ENCODE measurements at places on chromosomes 3 and 15.

- DNase-seq, result no peak
Measured at GRCh38 chr15:63322541-63322940, 45.1 kb downstream of the APH1B start.

GRCh38 chr3:102712896-102713295, 278.1 kb downstream of the ZPLD1 start:
- no peak for DNase-seq

DNA sequence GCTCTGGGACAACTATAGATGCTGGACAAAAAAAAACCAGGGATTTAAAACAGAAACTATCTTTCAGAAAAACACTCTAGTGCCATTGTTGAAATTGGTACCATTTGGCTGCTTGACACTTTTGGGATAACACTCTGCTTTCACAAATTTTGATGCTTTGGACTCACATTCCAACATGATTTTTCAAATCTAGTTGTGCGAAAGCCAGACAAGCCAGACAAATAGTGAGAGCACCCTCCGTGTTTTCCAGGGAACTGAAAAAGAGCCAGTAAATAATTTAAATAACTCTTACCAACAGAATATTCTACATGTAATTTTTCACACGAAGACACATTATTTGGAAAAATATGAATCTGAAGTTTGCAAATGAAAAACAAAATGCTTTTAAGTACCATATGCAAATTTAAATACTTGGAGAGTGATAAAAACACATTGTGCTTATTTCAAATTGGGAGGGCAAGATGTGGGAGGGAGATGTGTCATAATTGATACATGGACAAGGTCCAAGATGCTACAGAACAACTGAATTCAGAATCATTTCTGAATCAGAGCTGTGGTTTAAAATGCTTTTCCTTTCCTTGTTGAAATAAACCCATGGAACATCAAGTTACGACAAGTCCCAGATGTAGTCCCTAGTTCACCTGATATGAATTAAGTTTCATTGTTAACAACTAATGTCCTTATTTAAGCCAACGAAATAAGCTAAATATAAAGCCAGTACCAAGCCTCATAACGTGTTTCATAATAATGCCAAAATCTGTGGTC, 144.2 kb upstream of the SOX2 start:
- DNase-seq, result no peak

GRCh38 chr15:65088643-65089021, 12.1 kb downstream of the KBTBD13 start:
- no peak for DNase-seq

GRCh38 chr3:41188306-41188705, 11.0 kb upstream of the CTNNB1 start:
- DNase-seq, result no peak

DNA sequence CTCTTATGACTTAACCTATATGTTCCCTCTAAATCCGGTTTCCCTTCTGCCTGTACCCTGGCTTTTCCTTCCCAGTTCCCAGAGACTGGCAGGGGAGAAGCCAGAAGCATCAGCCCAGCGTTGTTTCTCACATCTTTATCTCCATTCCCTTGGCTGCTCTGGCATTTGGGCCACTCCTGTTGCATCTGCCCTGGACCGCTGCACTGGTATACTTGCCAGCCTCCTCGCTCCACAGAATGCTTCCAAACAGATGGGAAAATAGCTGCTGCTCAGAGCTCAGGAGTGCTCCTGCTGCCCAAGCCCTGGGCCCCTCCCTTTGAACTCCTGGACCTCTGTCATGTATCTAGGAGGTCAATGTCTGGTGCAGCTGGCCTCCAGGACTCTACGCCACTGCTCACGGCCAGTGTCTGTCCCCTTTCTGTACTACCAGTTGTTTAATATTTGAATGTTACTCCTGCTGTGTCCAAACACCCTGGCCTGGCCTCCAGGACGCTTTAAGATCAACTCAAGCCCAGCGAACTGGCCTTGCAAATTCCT, 6.8 kb downstream of the SPINT1 start:
- DNase-seq, result no peak

GRCh38 chr3:15948388-15948787, 150.6 kb upstream of the ANKRD28 start:
- no peak for DNase-seq

GRCh38 chr15:57549935-57550334, 41.8 kb upstream of the MYZAP start:
- DNase-seq, result no peak

DNA sequence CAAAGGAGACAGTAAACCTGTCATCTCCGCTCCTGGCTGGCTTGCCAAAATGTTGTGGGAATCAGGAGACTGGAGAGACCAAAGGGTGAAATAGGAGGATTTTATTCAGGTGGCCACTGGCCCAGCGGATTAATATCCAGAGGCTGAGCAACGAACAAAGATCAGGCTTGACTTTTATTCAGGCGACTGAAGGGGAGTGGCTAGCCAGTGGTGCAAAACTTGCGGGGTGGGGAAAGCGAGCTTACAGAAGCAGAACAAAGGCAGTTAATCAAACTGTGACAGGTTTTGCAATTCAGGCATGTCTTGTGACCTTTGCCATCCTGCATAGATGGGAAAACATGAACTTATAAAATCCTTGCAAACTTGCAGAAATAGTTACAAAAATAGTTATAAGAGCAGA, 19.8 kb upstream of the ACAD9 start:
- peak; percentile 72 for DNase-seq

GRCh38 chr15:63504979-63505841, 817 bp downstream of the USP3 start:
- DNase-seq, result no peak

GRCh38 chr3:116886202-116886893, 176.8 kb downstream of the TUSC7 start:
- DNase-seq, result no peak

DNA sequence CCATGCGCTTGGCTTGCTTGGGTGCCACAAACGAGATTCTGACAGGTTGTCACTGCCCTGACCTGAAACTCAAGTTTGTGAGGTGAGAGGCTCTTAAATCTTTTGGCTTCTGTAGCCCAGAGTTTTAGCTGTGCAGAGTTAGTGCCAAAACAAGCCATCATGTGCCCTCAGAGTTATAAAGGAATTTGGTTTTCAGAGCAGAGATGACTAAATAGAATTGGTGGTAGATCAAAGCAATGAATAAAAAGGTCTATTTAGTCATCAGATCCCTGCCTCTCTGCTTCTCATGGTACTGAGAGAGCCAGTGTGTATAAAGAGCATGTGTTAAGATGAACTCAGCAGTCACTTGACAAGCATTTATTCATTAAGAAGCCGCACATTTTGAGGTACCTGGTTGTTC, 207.5 kb upstream of the DPH6 start:
- DNase-seq, result no peak

DNA sequence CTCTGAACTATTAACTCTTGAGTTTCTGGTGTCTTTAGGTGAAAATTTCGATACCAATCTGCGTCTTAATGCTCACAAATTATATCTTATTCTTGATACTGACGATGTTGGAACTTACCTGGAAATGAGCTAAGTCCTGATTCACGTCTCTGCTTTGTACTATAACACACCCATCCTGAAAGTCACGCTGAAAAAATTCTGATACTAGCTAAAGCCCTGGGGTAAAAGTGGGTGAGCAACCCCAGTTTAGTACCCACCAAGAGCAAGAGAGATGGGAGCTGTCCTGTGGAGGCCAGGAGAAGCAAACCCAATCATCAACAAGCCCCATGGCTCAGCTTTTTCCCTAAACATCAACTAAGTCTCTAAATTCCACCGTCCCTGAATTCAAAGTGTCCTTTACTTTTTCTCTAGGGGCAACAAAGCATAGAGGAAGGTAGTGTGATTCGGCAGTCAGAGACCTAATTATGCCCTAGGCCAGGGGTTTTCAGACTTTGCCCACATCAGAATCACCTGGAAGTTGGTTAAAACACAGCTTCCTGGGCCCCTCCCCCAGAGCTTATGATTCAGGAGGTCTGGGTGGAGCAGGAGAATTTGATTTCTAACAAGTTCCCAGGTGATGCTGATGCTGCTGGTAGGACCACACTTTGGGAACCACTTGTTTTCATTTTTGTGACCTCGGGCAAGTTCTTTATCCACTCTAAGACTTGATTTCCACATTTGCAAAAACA, 90.2 kb downstream of the OSBPL10 start:
- no peak for DNase-seq

- no peak for DNase-seq
Measured at GRCh38 chr3:119937229-119937628, 155.3 kb downstream of the NR1I2 start.

DNA sequence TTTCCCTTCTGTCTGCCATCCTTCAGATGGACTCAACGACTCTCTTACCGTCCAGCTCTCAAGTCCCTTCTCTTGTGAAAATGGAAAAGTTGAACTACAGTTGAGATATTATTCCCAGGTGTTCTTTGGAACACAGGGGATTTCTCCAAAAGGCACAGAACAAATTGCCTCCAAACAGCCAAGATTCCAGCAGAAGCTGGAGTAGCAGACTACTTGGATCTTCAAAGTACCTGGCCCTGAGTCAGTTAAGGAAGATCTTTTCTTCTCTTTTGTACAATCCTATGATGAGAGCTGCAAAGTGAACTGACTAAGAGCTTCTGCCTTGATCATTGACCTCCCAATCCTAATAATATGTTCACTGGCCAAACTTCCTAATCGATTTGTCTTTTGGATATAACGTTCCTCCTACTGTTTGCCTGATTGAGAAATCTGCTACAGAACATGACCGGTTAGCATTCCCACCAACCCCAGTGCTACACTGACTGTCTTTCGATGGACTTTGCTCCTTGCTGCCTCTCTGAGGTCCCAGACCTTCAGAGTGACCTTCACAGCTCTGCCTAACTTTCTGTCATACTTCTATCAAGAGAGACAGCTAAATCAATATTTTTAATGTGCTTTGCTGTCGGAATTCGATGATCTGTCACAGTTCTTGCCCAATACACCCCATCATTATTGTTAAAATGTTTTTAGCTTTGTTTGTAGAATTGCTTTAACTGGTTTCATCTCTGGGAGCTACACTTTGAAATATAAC, 21.9 kb downstream of the PAQR9 start:
- DNase-seq, result no peak

DNA sequence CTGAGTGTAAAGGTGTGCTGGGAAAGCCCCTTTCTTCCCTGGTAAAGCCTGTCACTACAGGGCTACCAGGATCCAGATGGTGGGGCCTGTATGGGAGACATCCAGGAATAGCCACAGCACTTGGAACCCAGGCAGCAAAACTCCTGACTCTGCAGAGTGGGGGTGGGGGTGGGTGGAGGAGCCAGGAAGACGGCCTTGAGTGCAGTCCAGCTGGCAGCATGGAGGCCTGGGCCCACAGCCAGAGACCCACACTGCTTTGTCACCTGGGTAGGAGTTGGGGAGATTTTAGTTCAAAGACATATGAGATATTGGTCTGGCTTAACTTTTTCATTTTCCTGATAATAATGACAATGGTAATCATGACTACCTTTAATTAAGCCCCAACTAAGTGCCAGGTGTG, 116.7 kb upstream of the MRPS22 start:
- DNase-seq, result no peak

GRCh38 chr15:73965094-73965757, 26.9 kb downstream of the STOML1 start:
- no peak for DNase-seq

GRCh38 chr3:31495971-31496665, 36.6 kb upstream of the STT3B start:
- DNase-seq, result no peak

DNA sequence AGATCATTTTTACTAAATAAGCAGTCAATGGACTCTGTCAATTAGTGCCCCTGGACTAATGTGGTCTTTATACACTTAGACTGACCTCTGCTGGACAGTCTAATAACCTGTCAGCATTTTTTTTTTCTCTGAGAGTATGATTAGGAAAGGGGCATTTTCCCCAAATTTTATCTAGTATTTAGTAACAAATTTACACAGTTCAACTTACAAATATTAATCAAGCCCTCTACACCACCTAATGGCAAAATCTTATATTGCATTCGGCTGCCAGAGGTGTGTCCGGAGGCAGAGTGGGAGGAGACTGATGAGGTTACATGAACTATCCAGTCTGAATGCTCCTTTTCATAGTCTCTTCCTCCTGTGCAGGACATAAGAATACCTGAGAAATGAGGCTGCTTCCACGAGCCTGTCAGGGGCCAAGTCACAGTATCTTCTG, 36.0 kb upstream of the COLQ start:
- DNase-seq, result peak; percentile 78

- DNase-seq, result peak; percentile 3
Measured at GRCh38 chr3:132006605-132007204, 28.1 kb downstream of the CPNE4 start.

DNA sequence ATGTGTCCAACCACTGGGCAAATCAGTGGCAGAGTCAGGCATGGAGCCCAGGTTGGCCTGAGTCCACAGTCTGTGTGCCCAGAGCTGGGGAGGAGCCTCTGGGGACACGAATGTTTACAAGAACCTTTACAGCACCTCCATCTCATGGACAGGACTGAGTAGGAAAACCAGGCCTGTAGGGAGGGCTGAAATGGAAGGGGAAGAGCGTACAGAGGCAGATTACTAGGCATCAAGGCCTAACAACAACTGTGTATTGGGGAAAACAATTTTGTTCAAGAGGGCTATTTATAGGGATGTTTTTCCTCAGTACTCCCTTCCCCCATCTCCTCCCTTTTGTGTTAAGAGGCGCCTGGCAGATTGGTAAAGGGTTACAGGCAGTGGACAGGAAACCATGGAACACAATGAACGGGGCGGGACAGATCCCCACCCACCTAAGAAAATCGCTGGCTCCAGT, 15.1 kb upstream of the ARHGAP31 start:
- no peak for DNase-seq

DNA sequence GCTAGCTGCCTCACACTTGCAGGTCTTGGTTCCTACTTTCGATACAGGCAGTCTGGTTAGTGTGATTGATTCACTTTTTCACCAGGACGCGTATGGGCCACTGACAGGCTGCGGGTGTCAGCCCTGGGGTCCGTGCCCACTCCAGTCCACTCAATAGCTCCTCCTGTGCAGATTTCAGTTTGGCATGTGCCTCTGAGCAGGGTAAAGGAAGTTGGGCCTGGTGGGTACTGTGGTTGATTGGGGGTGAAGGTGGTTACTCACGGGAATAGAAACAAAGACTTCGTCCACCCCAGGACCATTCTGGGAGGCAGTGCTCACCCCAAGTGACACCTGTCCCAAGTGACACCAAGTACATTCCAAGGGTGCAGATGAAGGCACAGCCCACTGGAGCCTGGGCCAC, 62.3 kb downstream of the EPHB1 start:
- no peak for DNase-seq

GRCh38 chr15:65306551-65306950, 2.1 kb downstream of the RNU5B-1 start:
- DNase-seq, result no peak

DNA sequence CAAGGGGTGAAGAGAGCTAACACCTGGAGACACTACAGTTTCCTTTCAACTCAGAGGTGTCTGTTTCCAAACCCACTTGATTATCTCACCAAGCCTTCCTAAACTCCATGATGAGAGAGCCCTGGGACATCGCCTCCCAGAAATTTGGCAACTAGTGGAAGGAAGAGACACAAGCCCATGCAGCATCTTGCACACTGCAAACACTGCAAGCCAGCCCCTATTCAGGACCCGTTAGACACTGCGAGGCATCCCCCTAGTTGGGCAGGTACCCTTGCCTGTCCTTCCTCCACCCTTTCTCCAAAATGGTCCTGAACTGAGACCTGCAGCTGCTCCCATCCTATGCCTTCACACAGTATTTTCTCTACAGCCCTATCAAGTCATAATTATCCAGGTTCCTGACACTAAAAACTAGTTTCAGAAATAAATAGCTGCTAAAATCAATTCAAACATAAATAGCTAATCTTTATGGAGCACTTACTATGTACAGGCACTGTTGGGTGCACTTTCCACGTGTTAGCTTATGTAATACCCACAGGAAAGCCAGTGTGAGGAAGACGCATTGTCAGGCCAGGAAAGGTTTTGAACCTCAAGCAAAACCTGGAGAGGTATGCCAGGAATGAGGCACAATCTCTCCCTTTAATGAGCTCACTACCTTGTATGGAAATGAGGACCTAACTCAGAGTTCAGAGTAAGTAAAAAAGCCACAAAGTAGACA, 2.8 kb downstream of the MAGI1 start:
- no peak for DNase-seq
